ENCODE measurements at places on chromosomes 13 and 19.

- peak; percentile 35 for DNase-seq
These were observed 62.9 kb downstream of the DCT start for GRCh38 chr13:94416454-94417080.

GRCh38 chr13:101649488-101650126 lies 197.1 kb downstream of the ITGBL1 start:
- DNase-seq = peak; percentile 72

- no peak for DNase-seq
These were observed 9.9 kb downstream of the IRF2BP1 start for GRCh38 chr19:45876161-45876410.

DNA sequence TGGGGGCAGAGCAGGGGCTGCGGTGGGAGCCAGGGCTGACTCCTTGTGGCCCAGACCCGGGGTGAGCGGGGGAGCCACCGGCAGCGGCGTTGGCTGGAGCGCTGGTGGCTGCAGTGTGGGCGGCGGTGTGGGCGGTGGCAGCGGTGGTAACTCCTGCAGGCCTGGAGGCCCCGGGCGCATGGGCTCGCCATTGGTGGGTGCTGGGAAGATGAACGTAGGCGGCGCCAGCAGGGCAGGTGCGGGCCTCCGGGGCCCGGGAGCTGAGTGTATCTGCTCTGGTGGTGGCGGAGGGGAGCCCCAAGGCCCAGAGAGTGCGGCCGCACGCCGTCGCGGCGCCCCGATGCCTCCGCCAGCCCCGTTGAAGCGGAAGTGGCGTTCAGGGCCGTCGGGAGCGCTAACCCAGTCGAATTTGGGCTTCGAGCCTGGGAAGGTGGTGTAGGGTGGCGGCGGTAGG lies 2.0 kb downstream of the GGN start:
- DNase-seq = no peak

- DNase-seq = peak; percentile 70
These were observed 80.0 kb downstream of the KDM4B start for GRCh38 chr19:5048727-5049553.

- no peak for DNase-seq
These were observed 11.9 kb downstream of the GAS6 start for GRCh38 chr13:113851826-113852535.

DNA sequence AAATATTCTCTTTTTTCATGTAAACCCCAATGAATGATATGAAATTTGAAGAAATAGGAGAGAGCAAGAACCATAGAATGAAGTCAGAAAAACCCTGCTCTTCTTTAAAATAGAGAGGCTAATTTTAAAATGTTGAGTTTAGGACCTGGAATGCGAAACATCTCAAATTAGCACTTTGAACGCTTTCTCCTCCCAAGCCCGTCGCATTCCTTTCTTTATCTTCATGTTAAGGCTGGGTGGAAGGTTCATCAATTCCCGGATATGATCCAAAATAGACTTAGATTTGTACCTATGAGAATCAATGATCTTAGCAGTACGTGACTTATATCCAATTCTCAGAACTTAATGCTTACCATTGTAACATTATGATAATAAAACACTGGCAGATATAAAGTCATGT lies 24.1 kb upstream of the LGALS16 start:
- DNase-seq = no peak

GRCh38 chr13:96068729-96069128 lies 15.5 kb upstream of the UGGT2 start:
- DNase-seq = no peak

DNA sequence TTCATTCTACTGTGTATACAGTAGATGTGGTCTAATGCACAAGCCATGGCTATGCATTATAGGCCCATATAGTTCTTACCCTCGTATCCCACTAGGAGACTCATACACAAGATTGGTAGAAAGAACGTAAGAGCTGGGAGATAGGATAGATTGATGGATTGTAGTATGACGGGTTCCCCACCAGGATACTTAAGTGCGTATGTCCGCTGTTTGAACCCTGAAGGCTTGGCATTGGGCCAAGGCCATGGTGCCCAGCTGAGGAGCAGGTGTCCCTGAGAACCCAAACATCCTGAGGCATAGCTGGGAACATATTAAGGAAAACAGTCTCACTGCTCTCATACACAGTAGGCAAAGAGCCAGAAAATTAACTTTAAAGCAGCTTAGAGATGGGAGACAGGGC lies 617.5 kb upstream of the KLF12 start:
- no peak for DNase-seq

GRCh38 chr19:12873891-12874745 lies 7.1 kb downstream of the DNASE2 start:
- DNase-seq = no peak

DNA sequence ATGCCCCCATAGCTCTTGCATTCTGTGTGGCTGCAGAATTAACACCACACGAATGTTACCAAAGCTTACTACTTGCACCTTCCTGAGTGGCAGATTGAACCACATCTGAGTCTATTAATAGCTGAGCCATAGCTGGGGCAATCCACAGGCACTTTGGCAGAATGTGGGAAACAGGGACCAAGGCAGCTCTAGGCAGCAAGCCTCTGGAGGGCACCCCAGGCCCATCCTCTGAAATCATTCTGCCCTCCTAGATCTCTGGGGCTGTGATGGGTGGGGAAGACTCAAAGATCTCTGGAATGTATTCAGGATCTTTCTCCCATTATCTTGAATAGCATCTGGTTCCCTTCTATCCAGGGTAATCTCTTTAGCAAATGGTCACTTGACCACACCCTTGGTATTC lies 139.3 kb downstream of the TNFRSF19 start:
- DNase-seq = no peak

- no peak for DNase-seq
These were observed at the start of gene FCHO1 for GRCh38 chr19:17751103-17751911. Gene FCHO1 (plus strand): TSS chr19:17751477. CDS start chr19:17755165, 3,688 bp downstream.

DNA sequence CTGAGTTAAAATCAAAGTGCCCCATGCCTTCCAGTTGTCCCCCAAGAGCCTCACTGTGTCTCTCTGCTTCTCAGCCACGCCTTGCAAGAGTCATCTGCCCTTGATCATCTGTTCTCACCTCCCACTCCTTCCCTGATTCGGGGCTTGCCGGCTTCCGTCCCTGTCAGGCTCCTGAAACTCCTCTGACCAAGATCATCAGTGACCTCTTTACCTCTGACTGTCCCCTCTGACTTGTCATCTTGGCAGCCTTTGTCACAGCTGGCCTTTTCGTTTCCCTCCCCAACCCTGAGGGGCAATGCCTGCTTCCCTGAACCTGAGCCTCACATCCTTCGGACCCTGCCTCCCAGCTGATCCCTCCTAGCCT lies 66.3 kb downstream of the MAP4K1 start:
- DNase-seq = no peak

DNA sequence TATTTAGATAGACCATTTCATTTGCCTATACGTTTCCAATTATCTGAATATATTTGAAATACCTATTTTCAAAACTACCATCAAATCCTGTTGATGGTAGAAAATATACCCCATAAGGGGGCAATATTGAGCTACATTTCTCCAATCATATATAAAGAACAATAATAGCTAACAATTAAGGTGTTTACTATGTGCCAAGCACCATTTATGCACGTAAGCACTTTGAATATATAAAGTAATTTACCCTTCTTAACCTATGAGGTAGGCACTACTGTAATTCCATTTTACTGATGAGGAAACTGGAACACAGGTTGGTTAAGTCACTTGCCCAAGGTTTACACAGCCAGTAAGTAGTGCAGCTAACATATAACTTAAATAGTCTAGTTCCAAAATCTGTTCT lies 79.2 kb downstream of the UBL3 start:
- DNase-seq = peak; percentile 59

- DNase-seq = no peak
These were observed 1885.1 kb downstream of the OLFM4 start for GRCh38 chr13:54913668-54914067.

DNA sequence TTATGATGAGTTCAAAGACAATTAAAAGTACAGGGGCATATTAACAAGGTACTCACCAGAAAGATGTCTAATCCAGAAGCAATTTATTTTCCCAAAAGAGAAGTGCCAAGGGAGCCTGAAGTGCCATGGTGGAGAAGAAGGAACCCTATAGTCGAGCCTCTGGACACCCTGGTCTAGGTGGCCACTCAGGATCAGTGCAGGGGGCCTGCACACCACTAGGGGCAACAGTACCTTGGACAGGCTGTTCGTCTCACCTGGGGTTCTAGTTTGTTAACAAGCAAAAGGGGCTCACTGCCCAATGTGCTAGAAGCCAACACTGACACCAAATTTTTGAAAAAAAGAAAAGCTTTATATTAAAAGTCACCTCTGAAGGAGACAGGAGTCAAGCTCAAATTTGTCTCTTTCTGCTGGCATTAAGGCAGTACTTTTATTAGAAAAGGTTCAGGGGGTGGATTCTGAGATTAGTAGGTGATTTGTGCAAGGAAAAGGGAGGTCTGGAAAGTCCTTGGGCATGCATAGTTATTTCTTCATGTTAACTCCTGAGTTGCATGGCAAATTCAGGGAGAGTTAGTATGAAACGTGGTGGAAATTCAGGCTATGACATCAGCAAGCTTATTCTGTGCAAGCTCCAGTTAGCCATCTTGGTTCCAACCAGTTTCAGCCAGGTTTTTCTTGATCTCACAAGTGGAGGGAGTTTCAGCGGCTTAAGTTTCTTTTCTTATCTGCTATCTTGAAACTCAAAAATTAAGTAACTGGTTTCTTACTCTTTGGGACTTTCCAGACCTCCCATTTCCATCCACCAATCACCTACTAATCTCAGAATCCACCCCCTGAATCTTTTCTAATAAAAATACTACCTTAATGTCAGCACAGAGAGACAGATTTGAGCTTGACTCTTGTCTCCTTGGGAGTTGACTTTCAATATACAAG lies 884 bp upstream of the CBY2 start:
- no peak for DNase-seq

DNA sequence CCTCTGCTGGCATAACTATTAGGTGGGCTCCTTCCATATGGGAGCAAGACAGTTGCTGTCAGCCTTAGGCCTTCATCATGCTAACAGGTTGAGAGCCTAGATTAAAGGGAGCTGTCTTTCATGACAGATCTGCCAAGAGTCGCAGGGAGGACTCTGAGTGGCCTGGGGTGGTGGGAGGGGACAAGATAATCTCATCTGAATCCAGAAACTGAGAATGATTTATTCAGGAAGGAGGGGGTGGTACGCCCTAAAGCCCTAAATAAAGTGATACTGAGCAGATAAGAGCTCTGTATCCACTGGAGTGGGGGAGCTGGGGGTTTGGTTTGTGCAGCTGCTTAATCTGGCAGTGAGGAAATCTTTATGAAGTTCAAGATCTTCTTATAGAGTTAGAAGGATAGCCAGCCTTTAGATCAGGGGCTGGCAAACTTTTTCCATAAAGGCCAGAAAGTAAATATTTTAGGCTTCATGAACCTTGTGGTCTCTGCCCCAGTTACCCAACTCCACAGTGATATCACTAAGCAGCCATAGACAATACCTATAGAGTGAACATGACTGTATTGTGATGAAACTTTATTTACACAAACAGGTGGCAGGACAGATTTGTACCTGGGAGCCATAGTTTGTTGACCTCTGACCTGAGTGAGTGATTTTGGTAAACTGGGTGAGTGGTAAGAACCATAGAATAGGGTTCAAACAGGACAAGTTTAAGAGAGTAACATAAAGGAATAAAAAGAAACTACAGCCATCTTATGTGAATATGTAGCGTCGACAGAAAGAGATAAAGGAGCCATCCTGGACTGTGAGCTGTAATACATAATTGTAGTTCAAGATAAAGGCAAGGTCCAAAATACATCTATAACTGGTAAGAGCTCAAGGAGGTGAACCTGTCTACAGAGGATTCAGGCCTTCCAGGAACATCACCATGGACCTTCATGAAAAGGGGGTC lies 9.8 kb upstream of the STK24 start:
- DNase-seq = no peak

DNA sequence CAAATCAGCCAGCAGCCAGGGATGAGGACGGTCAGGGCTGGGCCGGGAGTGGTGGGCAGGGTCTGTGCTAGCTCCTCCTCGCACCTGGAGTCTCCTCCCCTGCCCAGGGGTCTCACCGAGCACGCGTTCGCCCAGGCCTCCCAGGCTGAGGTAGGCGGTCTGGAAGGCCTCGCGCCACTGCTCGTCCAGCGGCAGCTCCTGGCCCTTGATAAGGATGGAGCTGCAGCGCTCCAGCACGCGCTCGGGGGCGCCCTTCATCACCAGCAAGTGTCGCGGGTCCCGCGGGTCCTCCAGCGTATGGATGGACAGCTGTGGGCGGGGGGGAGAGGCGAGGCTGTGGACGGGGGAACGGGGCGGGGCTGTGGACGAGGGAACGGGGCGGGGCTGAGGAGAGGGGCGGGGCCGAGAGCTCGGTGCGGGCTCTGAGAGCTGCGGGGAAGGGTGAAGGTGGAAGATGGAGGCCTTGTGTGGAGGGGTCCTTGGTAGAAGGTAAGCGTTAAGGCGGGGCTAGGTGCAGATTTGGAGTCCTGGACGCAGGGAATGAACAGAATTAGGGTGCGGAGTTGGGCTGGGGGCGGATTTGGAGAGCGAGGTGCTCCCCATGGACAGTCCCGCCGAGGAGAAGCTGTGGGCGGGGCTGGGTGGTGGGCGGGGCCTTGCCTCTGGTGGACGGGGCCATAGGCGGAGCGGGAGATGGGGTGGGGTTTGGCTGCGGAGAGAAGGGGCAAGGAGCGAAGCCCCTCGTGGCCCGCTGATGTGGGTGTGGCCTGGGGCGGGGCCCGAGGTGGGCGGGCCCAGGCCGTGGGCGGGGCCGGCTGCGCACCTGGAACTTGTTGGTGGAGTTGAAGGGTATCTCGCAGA lies 5.7 kb downstream of the ATP4A start:
- DNase-seq = peak; percentile 58

DNA sequence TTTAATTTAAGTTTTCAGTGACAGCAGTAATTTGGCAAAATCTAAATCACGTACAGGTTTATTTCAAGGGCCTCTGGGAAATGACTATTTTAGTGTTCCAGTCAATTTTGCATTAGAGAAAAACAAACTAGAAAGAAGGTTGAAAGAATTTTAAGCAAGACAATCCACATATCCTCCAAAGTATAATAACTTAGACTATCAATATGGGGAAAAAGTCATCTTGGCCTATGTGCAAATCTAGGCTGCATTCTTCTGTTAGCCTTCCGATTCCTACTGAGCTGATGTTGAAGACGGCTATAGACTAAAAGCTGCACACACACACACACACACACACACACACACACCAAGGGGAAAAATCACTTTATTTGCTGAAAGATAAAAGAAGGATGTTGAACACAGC lies 81.3 kb downstream of the SLITRK6 start:
- DNase-seq = no peak

- no peak for DNase-seq
These were observed 7.3 kb downstream of the PLPPR3 start for GRCh38 chr19:814152-815078.

DNA sequence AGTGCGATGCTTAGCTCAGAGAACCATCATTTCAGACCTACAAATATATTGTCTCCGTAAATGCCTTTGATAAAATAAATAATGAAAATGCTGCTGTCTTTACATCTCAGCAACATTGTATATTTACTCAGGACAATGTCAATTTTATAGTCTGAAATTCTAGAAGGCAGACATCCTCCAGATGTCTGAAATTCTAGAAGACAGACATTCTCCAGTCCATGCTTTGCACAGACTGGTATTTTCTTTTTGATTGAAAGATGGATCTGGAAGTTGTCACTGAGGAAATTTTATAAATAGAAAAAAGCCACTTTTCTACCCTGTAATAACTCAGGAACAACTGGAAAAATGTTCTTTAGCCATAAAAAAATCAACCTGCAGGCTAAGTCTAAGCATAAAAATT lies 2293.3 kb downstream of the PCDH9 start:
- no peak for DNase-seq
